Left cardiac atrium (tissue), 4 donors: ENCODE measurements at places on chromosomes 16 and 17.

GRCh38 chr17:37368577-37368976 lies 7.2 kb upstream of the C17orf78 start:
- no peak for DNase-seq

DNA sequence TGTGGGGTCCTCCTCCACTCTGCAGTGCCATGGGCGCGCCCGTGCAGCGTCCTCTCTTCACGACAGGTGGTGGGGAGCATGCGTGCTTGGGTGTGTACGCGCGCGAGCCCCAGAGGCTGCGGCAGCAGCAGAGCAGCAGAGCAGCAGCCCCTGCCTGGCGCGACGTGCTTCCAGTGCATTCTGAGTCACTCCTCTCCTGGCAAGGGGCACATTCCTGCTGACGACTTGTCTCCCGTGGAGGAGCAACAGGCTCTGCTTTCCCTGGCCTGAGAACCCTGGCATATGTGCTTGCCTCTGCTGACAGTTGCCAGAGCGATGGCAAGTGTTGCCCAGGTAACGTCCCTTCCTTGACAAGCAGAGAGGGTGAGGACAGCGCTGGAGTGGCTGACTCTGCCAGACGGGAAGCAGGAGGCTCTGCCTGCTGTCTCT lies 133.8 kb upstream of the PLCG2 start:
- DNase-seq = peak; percentile 75

DNA sequence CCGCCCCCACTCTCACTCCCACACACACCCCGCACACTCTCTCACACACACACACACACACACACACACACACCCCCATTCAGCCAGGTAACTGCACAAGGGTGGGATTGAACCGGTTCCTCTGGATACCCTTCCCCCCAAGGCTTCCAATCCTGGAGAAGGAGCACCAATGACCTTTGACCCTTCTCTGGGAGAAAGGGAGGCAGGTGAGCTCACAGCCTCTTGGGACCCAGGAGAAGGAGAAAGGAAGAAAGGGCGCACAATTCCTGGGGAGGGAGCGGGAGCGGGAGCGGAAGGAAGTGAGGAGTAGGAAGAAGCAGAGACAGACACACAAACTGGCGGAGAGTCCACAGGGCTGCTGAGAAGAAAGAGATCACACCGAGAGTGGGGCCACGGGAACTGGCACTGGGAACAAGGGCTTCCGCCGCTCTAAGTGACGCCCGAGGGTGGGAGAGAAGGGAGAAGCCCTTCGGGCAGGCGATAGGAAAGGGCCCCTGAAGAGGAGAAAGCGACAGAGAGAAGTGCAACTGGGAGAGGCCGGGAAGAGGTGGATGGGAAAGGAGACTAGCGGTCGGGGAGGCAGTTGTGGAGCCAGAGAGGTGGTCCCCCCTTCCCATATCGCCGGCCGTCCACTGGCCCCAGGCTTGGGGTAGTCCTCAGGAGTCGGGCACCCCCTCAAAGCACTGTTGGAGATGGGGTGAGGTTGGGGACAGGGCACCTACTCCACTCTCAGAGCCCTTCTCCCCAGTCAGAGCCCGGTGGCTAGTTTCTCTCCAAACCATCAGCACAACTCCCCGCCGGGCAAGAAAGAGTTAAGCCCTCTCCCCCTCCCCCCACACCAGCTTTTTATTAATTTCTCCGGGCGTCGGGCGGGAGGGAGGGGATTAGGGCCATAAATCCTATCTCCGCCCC lies 1.3 kb downstream of the SAMD14 start:
- no peak for DNase-seq

DNA sequence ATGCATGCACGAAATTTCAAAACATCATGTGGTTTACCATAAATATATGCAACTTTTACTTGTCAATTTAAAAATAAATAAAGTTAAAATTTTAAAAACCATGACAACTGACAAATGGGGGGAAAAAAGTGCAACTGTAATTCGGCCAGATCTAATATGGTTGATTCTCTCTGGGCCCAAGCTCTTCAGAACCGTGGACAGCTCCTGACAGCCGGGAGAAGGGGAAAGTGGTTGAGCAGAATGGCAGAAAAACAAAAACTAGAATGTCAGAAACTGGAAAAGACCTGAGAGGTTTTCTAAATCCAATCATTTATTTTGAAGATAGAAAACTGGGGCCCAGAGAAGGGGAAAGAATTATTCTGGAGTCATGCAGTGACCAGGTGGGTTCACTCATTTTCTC lies 126.6 kb downstream of the TMEM132E start:
- DNase-seq = no peak

DNA sequence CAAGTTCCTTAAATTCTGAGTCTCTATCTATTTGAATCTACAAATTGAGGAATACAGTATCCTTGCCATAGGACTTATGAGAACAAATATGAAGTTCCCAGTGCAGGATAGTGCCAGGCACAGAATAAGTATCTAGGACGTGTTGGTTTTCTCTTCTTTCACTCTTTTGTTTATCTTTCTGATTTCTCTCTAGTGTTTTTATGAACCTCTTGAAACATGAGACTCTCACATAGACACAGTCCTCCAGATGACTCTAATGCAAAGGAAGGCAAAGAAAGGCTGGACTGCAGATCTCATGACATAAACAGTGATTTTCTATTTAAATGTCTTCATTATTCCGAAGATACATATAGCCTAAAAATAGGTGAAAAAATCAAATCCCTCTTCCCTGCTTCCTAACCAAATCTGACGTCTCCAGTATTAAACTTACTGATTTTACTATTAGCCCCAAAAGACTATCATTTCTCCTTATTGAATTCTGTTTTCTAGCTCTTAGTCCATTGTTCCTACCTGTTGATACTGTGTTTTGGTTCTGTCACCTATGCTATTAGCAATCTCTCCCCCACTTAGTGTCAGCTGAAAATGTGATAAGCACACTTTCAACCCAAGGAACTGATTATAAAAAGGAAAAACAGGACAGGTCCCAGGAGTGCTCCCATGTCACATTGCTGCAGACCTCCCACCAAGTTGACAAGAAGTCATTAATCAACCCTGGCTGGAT lies 24.9 kb upstream of the ADAMTS18 start:
- DNase-seq = no peak

GRCh38 chr16:53131363-53132071 lies 76.7 kb downstream of the CHD9 start:
- peak; percentile 73 for DNase-seq

DNA sequence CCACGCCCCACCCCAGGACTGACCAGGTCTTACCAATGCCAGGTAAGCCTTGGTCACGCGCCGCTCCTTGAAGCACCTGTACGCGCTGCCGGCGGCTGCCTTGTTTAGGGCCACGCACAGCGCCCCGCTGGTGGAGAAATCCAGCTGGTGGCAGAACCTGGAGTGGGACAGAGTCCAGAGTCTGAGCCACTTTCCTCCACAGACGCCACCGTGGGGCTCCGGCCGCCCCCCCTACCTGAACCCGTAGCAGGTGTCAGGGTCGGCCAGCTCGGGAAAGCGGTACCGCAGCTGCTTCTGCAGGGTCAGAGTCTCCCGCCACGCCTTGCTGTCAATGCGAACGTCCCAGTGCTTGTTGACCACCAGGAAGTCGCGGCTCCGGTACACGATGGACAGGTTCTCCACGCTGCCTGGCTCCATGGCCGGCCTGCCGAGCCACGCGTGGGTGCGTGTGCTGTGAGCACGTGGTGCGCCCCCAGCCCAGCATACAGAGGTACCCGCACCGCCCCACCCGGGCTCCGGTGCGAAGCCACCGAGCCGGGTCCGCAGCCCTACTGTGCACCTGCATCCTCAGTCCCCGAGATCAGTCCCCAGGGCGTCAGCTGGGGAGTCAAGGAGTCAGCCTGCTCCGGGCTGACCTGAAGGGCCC lies 737 bp downstream of the RPUSD1 start:
- DNase-seq = no peak

DNA sequence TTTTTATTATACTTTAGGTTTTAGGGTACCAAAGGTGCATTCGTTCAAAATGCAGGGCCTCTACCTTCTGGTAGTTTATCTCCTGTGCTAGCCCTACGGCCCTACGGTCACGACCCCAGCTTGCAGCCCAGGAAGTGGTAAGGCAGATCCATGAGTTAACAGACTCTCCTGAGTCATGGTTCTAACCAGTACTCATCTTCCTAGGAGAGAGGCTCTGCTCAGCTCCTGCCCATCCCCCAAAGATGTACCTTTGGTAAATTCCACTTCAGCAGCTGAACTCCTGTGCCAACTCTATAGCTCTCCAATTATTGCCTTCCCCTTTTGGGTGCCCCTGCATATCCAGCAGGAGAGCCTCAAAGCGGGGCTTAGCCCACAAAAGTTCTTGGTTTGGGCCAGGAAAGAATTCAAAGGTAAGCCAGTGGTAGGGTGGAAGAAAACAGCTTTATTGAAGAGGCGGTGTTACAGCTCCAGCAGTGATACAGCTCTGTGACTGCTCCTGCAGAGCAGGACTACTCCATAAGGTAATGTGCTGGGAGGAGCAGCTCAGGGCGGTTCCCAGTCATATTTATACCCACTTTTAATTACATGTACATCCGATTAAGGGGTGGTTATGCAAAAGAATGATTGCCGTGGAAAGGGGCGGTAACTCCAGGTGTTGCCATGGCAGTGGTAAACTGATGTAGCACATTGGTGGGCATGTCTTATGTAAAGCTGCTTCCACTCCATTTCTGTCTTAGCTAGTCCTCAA lies 241.4 kb downstream of the PMP22 start:
- no peak for DNase-seq

GRCh38 chr17:11803231-11803969 lies 193.9 kb downstream of the ZNF18 start:
- no peak for DNase-seq
